ENCODE measurements at places on chromosomes 7 and 10.

- DNase-seq = no peak
Measured at GRCh38 chr10:61529208-61529607, 76.0 kb upstream of the TMEM26 start.

DNA sequence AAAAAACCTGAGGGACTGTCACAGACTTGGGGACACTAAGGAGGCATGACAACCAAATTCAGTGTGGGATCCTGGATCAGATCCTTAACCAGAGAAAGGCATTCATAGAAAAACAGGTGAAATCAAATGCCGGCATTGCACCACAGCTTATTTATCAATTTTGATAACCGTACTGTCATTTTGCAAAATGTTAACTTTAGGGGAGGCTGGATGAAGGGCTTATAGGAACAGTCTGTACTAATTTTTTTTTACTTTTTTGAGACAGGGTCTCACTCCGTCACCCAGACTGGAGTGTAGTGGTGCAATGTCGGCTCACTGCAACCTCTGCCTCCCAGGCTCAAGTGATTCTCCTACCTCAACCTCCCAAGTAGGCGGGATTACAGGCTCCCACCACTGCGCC, 217.1 kb downstream of the ELMO1 start:
- no peak for DNase-seq

GRCh38 chr7:90347759-90348158, 1.2 kb downstream of the GTPBP10 start:
- DNase-seq = no peak

DNA sequence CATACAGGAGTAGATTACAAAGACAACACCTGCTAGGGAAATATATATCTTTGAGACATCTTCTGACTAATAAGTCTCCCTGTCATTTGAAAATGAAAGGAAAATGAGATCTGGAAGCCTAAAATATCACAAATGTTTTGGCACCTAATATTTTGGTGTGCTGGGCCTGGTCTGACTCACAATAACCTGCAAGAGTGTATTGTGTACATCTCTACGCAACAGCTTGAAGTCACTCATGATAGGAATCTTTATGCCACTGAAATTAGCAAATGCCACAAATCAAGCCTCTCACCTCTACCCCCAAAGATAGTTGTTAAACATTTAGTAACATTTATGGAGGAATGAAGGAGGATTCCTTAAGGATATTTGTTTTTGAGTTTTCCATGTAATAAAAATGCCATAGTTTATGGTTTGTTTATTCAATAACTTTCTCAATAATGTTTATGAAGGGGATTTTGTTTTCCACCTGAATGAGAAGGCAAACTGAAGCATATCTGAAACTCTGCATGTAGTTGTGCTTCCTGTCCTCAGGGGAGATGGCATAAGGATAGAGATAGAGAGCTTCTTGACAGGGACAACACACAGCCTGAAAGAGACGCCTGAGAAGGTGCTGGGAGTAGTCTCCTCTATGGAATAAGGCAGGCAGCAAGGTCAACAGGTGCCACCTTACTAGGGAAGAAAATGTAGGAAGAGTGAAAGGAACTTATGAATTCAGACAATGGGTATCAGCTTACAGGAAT, 197.4 kb downstream of the AHR start:
- no peak for DNase-seq

GRCh38 chr7:95470452-95470851, 15.3 kb upstream of the ASB4 start:
- no peak for DNase-seq

DNA sequence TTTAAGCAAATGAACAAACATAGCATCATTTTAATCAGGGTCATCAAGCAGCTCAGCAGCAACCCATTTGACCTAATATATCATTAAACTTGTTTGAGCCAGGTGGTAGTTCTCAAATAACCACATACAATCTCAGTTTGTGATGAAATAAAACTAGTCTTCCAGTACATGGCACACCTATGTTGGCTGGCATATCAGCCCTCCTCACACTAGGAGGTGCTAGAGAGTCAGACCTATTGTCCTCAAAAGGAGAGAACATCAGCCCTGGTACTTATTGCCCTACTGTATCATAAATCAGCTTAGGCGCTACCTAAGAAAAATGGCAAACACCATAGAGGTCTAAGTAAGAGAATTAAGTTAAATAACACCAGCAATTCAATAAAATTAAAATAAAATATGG, 81.7 kb downstream of the CABCOCO1 start:
- DNase-seq = no peak

- DNase-seq = no peak
Measured at GRCh38 chr7:74225400-74225799, 15.6 kb downstream of the LAT2 start.

- DNase-seq = no peak
Measured at GRCh38 chr7:137934941-137935883, 66.7 kb downstream of the CREB3L2 start.

DNA sequence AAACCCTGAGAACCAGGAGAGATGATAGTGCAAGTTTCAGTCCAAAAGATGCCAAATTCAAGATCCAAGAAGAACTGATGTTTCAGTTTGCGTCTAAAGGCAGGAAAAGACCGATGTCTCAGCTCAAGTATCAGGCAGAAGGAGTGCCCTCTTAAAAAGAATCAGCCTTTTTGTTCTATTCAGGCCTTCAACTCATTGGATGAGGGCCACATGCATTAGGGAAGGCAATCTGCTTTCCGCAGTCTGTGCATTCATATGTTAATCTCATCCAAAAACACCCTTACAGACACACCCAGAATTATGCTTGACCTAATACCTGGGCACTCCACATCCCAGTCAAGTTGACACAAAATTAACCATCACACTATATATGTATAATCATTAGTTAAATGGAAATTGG, 45.2 kb downstream of the DNAJB9 start:
- DNase-seq = no peak

- no peak for DNase-seq
Measured at GRCh38 chr7:30027740-30028215, 434 bp upstream of the PLEKHA8 start.

DNA sequence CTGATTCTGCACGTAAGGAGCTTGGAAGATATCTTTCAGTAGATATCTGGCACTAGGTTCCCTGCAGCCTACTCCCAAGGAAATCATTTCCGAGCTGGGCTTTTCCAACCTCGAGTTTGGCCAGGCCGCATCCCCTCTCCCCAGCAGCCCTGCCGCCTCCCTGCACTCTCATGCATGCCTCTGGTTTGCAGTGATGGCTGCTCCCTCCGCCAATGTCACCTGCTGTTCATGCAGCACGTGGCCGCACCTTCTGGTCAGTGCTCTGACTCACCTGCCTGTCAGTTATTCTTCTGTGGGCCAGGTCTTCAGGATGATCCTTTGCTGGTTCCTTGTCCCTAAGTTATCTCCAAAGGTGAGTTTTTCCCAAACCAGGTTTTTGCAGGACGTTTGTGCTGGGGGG, 50.6 kb upstream of the RASGEF1A start:
- DNase-seq = no peak

GRCh38 chr10:129122846-129123245, 344.2 kb upstream of the MGMT start:
- no peak for DNase-seq

DNA sequence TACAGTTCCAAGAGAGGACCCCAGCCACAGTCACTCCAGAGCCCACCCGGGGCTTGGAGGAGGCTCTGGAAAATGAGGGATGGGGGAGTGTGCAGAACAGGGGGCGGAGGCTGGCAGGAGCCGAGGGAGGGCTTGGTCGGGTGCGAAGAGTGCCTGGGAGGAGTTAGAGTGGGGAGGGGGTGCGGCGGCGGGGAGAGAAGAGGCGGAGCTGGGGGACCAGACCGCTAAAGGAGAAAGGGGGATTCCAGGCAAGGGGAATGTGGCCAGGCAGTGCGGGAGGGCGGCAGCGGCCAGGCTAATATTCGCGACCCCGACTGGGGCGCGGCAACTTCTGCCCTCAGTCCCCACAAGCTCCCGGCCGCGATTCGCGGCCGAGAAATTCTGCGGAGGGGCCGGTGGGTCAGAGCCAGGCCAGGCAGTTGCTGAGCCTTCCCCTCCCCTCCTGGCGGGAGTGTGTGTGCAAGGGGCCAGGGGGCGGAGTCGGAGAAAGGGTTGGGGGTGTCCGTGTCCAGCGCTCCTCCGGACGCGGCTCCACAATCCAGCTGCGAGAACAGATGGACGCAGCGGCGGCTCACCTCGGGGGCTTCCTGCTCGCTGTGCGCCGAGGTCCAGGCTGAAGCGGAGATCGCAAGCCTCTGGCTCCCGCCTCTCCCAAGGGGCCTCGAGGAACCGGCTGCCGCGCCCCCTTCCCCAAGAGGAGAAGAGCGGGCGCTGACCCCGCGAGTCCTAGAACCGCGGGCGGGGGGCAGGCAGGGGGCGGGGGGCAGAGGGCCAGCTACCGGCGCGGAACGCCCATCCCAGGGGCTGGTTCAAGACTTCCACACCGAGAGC, 612 bp upstream of the SLC18A3 start:
- DNase-seq = no peak

DNA sequence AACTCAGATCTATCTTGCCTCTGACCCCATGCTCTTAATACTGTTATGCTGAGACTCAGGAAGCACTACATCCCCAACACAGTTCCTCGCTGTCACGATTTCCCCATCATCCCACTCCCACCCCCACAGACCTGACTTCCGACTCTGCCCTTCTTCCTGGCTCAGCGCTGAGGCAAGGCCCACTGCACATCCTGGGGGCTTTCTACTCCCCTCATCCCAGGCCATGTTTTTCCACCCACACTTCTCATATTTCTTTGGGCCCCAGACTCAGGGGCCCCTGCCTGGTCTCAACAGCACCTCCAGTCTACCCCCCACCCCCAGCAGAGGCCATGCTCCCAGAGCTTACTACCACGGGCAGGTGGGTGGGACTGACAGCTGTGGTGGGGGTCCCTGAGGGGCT, 7.7 kb upstream of the NDST2 start:
- DNase-seq = no peak

- no peak for DNase-seq
Measured at GRCh38 chr7:112201839-112202238, 4.4 kb downstream of the DOCK4 start.

DNA sequence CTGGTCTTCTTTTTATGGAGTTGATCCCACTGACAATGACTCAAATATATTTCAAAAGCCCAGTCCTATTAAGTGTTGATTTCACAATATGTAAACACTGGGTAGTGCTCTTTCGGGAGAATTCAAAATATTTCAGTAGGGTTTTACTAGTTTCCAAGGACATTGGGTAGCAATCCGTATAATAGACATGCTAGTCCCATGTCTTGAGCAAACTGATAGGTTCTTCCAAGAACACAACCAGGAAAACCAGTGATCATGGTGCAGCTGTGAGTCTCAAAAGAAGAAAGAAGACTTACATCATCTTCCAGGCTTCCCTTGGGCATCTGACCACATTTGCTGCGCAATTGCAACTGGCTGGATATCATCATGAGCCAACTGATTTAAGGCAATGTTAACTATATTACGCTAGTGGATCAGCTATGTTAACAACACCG, 59.3 kb upstream of the APBB1IP start:
- DNase-seq = no peak

GRCh38 chr7:147547252-147547897, 1043.2 kb upstream of the C7orf33 start:
- DNase-seq = no peak

DNA sequence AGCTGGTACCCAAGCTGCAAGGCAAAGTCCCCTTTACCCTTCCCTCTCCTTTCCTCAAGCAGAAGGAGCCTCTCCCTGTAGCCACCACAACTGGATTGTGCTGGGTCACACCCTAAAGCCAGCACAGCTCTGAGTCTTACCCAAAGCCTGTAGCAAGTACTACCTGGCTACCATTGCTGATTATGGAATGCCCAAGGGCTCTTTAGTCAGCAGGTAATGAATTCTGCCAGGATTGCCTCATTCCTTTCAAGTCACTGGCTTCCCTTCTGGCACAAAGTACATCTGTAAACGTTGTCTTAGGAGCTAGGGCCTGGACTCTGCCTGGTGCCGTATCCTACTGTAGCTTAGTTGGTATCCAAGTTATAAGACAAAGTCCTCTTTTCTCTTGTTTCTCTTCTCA, 52.0 kb downstream of the FAS start:
- DNase-seq = no peak

DNA sequence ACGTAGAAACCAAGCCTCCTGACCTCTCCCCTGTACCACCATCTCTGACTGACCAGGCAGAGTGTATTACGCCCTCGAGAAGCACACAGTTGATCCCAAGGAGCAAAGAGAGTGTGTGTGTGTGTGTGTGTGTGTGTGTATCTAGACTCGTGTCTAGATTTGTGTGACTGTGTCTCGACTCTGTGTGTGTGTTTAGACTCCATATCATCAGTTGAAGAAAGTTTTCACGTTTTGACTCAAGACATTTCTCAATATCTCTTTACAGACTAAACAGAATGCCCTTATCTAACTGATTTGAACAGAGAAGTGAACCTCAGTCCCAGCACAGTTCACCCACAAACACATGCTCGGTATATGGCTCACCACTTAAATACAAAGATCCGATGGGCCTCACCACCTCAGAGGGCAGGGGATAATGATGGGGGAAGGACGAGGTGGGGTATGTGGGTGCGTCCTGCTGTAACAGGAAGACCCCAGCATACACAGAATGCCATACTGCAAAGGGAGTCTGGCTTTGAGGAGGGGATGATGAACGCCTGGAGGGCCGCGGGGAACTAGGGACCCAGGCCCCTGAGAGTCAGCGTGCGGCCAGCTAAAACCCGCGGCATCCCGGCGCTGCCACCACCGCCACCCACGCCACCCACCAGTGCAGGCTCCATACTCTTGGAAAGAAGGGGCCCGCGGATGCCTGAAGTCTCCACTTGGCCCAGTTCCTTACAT, 780 bp downstream of the ALDH18A1 start:
- peak; percentile 11 for DNase-seq

DNA sequence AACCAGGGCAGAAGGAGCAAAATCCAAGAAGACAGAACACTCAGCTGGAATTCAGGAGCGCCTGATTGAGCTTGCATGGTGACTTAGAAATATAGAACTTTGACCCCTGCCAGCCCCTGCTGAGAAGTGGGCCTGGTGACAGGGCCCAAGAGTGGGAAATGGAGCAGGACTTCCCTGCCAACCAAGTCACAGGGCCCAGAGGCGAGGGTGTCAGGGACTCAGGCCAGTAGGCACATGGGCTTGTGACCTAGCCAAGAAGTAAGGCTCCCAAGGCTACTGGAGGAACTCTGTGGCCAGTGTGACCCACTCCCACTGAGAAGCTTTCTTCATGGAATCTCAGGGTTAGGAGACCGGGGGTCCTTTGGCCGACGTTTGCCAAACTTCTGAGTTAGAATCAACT, 31.9 kb downstream of the LRRC20 start:
- no peak for DNase-seq

- no peak for DNase-seq
Measured at GRCh38 chr7:141593134-141593533, 41.9 kb downstream of the AGK start.

DNA sequence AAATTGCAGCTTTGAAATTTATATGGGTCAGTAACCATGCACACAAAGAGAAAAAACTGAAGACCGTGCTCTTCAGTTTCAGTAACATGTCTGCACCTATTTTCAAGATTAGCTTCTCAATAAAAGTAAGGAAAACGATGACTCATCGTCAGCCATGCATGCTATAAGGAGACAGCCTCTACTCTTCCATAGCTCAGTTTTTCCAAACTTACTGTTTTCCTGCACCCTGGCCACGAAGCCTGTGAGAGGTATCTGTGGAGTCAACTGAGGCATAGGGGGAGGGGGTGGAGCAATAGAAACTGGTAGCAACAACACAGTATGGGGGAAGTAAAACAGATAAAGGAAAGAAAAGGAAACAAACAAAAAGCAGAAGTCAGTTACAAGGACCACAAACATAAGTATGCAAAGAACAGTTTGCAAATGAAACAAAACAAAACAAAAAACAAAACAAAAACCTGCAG, 58.0 kb downstream of the PDSS1 start:
- DNase-seq = no peak
